ENCODE measurements at places on chromosomes 16 and 17.
A peak's percentile ranks its signal among the peaks of the same experiment; 100 is the strongest.

GRCh38 chr17:83193336-83194185 is 114.2 kb downstream of the METRNL start:
- DNase-seq: peak; percentile 52

- DNase-seq: no peak
These were observed 171.7 kb upstream of the ASIC2 start for GRCh38 chr17:33464669-33465280.

GRCh38 chr17:66689221-66689620 is 145.7 kb upstream of the CACNG5 start:
- no peak for DNase-seq

DNA sequence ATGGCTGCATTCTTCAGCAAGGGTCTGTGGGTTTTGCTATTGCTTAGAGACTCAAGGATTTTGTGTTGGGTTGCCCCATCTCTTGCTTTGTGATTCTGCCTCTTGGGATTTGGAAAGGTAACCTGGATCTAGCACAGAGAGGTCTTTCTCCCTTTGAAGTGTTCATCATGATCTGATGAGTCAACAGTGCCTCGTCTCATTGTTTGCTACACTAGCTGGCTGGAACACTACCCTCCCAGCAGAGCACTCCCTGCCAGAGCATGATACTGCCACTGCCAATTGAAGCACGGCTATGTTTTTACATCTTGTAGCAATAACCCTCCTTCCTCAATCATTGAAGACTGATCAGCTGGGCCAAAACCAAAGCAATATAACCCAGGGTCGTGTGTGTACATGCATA is 361.0 kb downstream of the CDH13 start:
- DNase-seq: peak; percentile 16

- DNase-seq: no peak
These were observed 9.4 kb upstream of the CPSF4L start for GRCh38 chr17:73271072-73271471.

DNA sequence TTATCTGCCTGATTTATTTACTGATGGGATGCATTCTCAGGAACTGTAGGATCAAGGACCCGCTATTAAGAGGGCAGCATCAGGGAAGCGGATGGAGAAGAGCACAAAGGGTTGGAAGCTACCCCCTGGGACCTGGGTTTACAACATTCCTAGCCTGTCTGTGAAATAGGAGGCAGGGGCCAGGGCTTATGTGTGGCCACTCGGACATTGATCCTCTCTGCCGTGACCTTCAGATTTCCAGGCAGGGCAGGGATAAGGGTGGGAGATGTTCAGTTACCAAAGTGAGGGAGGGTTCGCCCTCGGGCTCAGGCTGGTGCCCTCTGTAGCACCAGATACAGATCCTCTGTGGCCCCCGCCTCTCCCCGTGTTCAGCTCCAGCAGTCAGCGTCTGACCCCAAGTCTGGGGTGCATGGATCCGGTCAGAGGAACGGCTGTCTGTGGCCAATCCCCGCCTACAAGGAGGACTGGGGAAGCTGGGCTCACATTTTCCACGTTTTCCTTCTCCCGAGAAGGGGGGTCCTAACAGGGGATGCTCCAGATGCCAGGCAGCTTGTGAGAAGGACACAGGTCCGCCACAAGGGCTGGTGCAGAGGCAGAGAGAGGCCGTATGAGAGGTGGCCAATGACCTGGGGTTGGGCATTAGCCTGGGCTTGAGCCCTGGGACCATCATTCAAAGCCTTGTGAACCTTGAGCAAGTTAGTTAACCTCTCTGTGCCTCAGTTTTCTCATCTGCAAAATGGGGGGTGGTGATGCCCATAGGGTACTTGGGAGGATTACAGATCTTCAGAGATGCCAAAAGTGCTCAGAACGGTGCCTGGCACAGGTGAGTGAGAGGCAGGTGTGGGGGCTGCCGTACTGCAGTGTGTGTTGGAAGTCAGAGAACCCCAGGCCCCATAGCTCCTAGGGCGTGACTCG is 48.3 kb downstream of the ATP2C2 start:
- DNase-seq: no peak

DNA sequence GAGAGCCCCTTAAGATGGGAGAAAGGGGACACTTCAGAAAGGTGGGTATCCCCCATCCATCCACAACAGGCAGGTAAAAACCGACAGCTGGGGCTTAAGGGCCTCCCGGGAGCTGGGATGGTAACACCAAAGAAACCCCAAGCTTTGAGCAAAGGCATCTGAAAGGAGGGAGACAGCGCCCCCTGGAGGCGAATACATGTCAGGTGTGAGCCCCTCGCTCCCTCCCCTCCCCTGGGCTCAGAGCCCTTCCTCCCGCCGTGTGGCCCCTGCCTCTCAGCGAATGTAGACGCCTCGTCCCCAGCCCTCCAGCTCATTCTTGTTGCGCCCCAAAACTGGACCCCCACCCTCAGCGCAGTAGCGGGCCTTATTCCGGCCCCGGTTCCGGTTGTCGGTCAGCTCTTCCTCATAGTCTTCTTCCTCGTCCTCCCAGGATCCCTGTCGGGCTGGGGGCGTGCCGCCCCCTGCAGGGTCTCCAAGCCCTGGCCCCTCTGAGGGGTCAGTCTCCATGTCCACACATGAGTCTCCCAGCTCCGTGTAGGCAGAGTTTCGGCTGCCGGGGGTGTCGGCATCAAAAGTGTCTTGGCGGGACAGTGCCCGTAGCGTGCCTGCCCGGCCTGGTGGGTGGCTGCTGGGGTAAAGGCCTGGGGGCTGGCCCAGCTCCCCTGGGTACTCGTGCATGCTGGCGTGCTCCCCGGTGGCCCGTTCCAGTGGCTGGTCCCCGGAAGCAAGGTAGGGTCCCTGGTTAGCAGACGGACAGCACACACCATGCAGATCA is 9.1 kb upstream of the ARL5C start:
- DNase-seq: peak; percentile 74

DNA sequence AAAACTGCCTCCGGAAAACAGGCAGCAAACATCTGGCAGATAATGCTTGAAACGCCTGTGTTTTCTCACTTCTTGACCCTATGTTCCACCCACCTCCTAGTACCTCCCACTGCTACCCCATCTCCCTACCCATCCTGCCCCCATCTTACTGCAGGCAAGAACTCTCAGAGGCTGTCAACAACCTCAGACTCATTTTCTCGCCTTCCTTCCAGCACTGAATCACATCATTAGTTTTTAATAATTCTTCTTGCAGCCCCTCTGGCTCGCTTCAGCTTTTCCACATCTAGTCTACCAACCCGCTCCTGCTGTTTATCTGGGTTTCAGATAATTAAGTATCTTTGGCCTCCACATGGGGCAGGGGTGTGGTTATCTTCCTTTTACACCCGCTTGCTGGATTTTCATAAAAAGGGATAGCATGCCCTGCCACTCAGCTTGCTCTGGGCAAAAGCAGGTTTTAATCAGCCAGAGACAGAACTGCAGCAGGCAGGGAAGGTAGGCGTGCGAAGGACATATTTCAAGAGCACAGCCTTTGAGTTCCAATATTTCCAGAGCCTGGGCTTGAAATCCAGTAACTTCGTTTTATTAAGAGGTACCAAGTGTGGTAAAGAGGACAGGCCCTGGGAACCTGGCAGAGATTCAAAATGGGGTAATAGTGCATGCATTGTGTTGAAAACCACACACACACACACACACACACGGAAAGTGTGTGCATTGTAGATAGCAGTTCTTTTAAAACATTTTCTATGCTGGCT is 87.5 kb downstream of the BMERB1 start:
- DNase-seq: no peak

DNA sequence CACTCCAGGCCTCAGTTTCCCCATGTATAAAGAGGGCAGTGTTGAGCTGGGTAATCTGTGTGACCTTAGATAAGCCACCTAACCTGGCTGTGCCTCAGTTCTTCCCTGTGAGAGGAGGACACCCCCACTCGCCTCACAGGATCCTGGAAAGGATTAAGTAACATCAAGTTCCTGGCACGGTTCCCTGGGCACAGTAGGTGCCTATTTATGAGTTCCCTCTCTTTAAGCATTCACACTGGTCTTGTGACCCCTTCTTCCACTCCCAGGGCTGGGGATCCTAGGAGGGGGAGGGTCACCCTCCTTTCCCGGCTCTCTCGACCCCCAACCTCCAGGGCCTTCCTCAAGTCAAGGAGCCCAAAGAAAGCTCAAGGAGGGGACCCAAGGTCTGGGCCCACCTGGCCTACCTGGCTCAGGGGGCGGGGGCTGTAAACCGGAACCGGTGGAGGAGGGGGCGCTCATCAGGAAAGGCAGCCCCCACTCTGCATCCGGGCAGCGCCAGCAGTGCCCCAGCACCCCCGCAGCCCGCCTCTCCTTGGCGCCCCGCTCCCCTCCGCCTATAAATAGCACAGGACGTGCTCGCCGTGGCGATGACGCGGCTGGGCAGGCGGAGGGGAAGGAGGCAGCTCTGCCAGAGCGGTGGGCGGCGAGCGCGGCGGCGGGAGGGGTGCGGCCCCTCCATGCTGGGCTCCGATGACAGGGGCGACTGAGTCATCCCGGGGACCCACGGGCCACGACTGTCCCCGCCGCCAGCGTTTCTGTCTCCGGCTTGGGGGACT is 9.4 kb downstream of the RPL19 start:
- DNase-seq: peak; percentile 64

- peak; percentile 71 for DNase-seq
These were observed 138.7 kb upstream of the RPH3AL start for GRCh38 chr17:491086-492021.

DNA sequence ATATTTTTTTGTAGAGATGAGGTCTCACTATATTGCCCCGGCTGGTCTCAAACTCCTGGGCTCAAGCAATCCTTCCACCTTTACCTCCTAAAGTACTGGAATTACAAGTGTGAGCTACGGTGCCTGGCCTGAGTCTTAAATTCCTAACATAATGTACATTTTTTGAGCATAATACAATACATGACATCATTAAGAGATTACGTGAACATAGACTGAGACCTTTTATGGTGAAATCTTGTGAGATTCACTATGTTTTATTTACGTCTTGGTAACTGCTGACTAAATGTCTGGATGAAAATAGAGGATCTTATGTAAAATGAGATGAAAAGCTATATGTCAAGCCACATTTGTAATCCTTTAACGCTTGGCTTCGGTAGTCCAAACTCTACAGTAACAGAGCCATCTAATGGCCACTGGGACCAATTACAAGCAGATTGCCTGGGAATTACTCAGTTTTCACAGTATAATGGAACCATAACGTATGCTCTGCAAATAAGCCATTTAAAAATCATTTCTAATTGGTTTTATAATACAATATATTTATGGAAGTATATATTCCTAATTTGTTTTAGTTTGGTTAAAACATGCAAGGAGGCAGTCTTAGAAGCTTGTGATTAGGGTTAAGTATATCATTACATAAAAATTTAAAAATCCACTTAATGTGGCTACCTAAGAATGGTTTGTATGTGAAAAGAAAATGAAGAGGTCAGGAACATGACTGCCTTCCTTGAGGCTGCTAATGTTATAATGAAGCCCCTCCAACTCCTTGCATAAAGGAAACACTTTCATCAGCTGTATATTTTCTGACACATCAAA is 8.1 kb upstream of the EFCAB13 start:
- DNase-seq: peak; percentile 95

GRCh38 chr17:36212966-36213365 is 2.1 kb downstream of the CCL4L2 start:
- no peak for DNase-seq

DNA sequence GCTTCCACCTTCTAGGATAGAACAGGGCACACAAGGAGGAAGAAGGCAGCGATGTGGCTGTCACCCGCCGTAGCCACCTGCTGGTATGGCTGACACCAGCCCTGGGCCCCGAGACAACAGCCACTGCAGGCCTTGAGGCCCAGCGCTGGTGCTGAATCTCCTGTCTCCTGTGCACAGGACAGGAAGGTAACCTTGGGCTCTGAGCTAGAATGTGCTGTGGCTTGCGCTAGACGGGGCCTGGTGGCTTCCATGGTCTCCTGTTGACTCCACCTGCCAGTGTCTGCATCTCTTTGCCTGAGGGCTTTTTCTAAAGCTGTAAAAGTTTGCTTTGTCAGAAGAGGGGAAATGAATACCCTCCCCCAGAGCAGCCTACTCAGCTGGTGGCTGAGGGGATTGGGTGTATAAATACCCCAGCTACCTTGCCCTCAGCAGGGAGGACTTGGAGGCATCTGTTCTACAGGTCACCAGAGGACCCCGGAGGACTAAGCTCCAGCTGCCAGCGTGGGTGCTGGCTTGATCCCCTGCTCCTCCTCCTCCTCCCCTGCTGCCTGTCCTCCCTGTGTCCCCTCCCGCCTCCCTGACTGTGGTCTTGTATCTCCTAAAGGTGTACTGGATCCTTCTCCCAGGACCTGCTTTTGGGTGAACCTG is 76.1 kb upstream of the SDK2 start:
- no peak for DNase-seq

- peak; percentile 88 for DNase-seq
These were observed 509.0 kb upstream of the KIF2B start for GRCh38 chr17:53313746-53314145.

GRCh38 chr17:37725021-37725595 is 19.8 kb downstream of the HNF1B start:
- no peak for DNase-seq

- no peak for DNase-seq
These were observed 7.8 kb downstream of the ADGRG1 start for GRCh38 chr16:57636184-57636583.

DNA sequence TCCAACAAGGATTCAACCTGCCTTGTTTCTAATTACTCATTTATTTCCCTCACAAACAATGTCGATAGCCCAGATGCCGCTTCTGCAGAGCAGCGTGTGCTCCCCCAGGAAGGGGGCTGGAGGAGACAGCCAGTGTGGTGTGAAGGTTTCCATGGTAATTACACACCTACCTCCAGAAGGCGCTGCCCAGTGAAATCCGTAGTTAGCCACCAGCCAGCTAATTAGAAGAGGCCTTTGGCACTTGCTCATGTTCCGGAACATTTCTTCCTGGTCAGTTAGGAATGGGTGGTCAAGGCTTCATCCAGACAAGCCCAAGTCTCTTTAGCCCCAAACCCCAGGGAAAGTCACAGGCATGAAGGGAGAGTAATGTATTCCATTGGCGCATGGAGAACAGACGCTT is 342.5 kb upstream of the C16orf82 start:
- DNase-seq: no peak

DNA sequence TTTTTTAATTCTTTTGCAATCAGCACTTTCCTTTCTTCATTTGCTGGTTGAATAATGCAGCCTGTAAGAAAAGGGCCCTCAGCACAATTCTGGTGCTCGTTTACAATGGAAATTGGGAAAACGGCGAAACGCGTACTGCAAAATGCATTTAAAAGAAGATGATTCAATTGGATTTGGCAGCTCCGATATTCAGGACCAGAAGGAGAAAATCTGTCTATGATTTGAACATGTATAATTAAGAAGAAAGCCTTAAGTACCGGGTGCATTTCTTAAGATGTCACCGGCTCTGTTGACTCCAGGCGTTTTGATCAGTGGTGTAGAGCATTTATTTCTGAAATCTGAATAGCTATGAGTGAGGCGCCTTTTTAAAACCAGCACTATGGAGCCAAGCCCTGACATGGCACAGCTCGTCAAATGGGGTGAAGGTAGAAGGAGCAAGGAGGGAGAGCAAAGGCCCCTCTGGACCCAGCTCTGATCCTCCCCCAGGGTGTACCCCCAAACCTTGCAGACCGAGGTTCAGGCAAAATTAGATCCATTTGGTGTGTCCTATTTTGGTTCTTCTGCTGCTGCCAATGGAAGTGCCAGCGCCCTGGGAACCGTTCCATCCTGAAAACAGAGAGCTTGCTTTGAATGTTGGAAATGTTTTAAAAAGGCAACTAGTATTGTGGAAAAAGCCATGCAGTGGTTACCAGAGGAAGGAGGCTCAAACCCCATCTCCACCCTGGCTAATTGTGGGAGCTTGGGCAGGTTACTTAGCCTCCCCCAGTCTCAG is 161.4 kb upstream of the RPL38 start:
- no peak for DNase-seq

- DNase-seq: no peak
These were observed 41.7 kb downstream of the PIK3R5 start for GRCh38 chr17:8923762-8924161.

GRCh38 chr17:56653877-56654276 is 60.4 kb downstream of the NOG start:
- DNase-seq: peak; percentile 83

Measured in ELR (cell line).